ENCODE measurements at places on chromosomes 16 and 17. TPM values are rescaled to one million over a fixed set of nuclear protein-coding genes. Genes with fewer than 3 reads are reported as not detected.

The CLDN9 gene
- total RNA-seq = not detected

The P2RX5 gene
- 13.4 TPM for total RNA-seq

The FDXR gene
- 5.5 TPM for total RNA-seq

The RAMP2 gene
- 16.6 TPM for total RNA-seq

The TP53TG3F gene
- total RNA-seq = not detected

The PYY gene
- total RNA-seq = not detected

The SAP30BP gene
- 52.1 TPM for total RNA-seq

The CHRNB1 gene
- 19.1 TPM for total RNA-seq

The KRT222 gene
- 18.7 TPM for total RNA-seq

The ACE gene
- 6.9 TPM for total RNA-seq

The TERF2IP gene
- 167 TPM for total RNA-seq

The FBXO39 gene
- not detected for total RNA-seq

The PITPNM3 gene
- 25.6 TPM for total RNA-seq

The SETD6 gene
- 22.6 TPM for total RNA-seq

The APOH gene
- not detected for total RNA-seq

The RSKR gene
- 15.9 TPM for total RNA-seq

Measured in diencephalon (tissue), 1 donor.